ENCODE measurements at places on chromosomes 5 and 9.

DNA sequence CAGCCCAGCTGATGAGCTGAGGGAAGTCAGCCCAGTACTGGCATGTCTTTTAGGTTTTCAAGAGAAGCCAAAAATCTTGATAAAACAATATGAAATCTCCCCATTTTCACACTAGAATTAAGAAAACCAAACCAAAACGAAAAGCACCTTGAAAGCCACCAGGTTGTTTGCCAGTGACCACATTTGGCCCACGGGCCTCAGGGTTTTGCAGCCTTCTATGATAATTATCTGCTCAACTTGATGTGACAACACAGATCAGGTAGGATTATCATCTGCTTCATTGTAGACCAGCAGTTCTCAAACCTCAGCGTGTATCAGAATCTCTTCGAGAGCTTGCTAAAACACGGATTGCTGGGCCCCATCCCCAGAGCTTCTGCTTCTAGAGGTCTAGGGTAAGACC lies 101.4 kb downstream of the GALNT10 start:
- DNase-seq, result no peak

DNA sequence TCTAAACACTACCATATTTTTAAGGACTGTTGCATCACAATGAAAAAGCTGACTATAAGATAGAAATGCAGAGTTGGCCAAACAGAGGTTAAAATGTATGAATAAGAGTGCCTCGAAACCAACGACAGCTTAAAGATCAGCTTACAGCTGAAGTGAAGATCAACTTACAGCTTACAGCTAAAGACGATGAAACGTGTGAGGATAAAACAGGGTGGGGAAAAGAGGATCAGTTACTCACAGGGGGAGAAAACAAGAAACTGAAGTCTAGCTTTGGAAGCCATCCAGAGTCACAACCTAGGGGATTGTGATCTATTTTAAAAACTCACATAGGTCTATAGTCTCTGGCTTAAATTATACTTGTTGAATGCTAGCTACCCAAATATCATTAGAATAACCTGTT lies 220.0 kb downstream of the SNCAIP start:
- DNase-seq, result no peak

- DNase-seq, result no peak
Measured at GRCh38 chr5:68533571-68534084, 318.1 kb downstream of the PIK3R1 start.

DNA sequence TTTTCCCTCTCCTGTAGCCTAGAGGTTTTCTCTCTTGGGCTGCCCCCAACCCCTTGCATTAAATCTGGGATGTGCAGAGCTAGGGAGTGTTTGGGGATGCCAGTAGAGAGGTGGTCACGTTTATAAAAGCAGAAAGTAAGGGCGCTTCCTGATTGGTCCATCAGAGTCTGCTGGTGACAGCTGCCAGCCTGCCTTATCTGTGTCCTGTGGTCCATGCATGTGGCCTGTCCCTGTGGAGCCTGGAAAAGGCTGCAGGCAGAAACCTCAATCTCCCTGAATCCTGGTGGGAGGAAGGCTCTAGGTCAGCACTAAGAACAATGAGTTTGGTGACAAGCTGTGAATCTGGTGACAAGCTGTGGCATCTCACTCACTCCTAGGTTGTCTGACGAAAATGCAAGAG lies 42.2 kb downstream of the ARHGEF37 start:
- DNase-seq, result no peak

DNA sequence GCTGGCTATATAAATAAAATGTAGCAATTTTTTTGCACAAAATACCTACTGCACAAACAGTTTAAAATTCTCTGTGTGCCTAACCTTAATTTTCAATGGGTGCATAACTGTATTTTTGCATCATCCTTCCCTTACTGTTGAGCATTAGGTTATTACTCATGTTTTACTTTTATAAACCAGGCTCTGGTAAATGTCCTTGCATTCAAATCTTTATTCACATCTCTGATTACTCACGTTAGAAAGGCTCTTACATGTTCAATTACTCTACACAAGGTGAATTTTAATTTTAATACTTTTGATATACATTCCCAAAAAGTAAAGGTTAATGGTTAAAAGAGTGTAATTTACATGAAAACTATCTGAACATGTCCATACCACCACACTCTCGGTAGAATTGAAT lies 246.1 kb downstream of the PRELID2 start:
- no peak for DNase-seq

- DNase-seq, result no peak
Measured at GRCh38 chr9:98342098-98342819, 86.8 kb upstream of the TBC1D2 start.

DNA sequence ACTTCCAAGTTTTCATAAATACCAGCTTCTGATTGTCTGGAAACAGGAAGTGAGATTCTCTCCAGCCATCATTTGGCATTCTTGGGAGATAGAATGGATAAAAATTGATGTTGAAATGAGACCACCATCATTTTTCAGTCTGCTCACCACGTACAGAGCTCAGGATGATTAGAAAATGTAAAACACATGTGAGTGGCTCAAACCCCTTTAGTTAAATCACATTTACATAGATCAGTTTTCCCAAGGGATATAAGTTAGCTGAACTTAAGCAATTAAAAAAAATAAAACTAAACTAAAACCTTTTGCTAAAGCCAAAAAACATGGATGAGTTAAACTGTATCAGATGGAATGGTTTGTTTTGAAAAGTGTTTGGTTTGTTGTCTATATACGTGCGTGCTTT lies 37.1 kb upstream of the GDNF start:
- no peak for DNase-seq

GRCh38 chr5:9500193-9500592 lies 45.7 kb downstream of the SEMA5A start:
- no peak for DNase-seq

DNA sequence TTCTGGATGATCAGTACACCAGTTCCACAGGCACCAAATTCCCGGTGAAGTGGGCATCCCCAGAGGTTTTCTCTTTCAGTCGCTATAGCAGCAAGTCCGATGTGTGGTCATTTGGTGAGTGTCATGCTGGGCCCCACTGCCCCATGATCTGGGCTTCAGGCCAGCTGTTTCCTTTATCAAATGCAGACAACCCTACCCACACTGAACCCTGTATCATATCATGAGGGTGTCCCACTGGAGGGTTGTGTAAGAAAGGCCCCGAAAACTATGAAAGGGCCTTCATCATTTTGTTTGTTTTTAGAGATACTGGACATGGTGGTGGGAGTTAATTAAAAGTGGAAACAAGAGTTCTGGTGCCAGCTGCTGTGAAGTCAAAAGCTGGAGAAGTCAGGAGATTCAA lies 20.0 kb upstream of the CYFIP2 start:
- DNase-seq, result no peak

- no peak for DNase-seq
Measured at GRCh38 chr9:20597862-20598261, 24.4 kb downstream of the MLLT3 start.

GRCh38 chr5:157596487-157596886 lies 20.9 kb upstream of the ADAM19 start:
- DNase-seq, result no peak

DNA sequence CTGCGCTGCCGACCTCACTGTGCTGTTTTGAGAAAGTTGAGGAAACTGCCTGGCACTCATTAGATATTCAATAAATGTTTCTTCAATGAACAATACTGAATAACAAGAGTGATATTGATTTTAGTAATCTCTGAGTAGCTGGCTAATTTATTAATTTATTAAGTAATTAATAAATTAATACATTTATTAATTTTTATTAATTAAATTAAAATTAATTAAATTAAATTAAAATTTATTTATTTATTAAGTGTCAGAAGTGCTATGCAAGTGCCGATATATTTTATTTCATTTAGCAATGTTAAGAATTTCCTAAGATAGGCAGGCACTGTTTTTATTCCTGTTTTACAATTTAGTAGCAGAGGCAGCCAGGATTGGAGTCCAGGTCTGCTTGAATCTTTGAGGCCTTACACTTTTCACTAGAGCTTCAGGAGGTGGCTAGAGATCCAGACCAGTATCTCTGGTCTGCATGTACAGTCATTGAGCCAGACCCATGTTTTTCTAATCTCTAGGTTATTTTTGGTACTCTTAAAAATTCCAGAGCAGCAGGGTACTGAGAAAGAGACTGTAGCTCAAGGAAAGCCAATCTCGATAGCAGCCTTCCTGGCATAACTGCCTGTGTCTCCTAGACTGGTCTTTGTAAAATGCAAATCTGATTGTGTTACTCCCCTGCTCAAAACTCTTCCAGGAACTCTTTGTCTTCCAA lies 109.2 kb downstream of the ARHGEF28 start:
- DNase-seq, result no peak

- no peak for DNase-seq
Measured at GRCh38 chr9:115671963-115672305, 481.7 kb upstream of the PAPPA start.

GRCh38 chr5:45796959-45797553 lies 100.9 kb upstream of the HCN1 start:
- no peak for DNase-seq

GRCh38 chr5:89300426-89300970 lies 417.5 kb upstream of the MEF2C start:
- no peak for DNase-seq

GRCh38 chr5:102421647-102422046 lies 77.2 kb downstream of the SLCO6A1 start:
- no peak for DNase-seq

DNA sequence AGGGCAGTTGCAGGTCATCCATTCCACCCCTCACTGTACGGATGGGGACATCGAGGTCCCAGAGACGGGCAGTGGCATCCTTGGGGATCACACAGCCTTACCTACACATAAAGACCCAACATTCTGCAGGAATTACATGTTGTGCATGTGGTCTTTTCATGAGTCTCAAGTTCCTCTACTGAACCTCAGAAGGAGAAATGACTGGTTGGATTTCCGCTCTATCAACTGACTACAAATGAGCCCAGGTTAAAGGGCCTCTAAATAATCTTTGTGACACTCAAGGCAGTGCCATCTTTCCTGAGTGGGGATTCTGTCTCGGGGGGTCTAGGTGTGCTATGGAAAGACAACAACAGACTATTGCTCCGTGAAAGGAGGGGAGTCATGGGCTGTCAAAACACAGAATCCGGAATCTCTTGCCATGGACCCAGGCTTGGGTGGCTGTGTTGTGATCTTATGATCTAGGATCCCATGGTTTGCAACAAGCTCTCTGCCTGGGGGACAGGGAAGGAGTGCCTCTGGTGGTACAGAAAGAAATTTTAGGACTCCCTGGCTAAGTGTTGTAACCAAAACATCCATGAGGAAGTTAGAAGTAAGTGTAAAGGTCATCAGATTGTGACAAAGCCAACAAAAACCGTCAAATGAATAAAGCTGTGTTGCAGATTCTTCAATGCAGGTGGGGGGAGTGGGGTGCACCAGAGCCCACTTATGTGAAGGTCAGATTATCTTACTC lies 1.9 kb upstream of the SLC31A2 start:
- no peak for DNase-seq

DNA sequence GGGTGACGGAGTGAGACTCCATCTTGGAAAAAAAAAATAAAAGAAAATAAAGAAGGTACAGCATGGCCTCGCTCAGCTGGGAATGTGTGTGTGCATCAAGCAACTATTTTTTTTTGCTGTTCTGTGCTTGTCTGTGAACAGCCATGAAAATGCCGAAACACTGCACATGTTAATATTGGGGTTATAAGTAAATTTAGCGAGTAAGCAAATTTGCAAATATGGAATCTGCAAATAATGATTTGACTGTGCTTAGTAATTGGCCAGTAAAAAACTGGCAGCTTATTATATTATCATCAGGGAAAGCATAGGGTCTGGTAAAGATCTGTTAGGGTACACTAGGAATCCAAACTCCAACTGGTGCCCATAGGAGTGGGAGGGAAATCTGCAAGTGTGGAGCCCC lies 278.1 kb upstream of the KLF4 start:
- no peak for DNase-seq

- no peak for DNase-seq
Measured at GRCh38 chr9:98494852-98495251, 213.9 kb downstream of the GABBR2 start.

DNA sequence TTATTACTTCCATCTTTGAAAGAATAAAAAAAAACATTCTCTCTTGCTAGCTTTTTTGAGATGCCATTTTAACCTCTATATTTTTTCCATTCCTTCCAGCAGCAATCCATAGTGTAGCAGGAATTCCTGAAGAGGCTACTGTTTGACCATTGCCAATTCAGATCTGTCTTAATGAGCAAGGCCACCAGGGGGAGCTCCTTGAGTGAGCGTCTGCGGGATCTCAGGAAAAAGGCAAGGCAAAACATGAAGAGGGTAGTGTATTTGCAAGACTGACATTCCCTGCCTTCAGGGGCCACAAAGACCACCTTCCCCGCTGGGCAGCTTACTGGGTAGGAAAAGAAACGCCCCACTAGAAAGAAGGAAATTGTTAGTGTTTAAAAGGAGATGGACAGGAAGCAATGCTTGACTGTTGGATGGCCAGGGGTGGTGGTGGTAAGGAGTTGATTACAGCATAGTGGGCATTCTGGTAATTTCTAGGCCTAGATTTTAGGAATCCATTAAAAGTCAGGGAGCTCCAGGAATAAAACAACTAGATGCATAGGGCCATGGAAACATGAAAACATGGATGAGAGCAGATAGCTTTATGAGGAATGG lies 206.6 kb upstream of the HAPLN1 start:
- DNase-seq, result peak; percentile 6

DNA sequence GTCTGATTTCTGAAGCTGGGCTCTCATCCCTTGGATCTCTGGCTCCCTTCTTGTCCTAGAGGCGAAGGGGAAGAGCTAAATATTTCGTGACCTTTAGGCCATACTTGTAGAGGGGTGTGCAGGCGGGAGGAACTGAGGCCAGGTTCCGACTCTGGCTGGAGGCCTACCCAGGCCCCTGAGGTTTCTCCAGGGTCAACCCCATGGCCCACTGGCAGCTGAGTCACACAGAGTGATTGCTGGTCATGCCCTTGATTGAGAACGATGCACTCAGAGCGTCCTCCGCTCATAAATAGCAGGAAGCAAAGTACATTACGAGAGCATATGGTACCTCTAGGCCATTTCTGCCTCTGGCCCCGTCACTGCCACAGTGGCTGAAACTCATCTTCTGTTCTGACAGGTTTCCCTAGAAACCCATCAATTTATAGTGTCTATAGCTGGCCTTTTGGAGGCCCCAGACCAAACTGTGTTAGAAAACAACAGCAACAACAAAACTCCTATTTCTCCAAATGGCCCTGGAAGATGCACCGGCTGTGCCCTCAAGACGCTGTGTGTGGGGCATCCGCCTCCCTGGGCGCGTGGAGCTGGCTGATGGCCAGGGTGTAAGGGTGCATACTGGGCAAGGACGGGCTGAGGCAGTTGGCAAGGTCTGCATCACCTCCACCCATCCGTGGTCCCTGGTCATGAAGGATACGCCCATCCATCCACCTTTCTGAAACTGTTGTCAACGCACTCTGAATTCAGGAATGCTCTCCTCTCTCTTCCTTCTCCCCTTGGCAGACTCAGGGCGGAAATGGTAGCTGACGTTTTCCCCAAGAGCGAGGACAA lies 32.9 kb upstream of the FCN1 start:
- DNase-seq, result no peak

DNA sequence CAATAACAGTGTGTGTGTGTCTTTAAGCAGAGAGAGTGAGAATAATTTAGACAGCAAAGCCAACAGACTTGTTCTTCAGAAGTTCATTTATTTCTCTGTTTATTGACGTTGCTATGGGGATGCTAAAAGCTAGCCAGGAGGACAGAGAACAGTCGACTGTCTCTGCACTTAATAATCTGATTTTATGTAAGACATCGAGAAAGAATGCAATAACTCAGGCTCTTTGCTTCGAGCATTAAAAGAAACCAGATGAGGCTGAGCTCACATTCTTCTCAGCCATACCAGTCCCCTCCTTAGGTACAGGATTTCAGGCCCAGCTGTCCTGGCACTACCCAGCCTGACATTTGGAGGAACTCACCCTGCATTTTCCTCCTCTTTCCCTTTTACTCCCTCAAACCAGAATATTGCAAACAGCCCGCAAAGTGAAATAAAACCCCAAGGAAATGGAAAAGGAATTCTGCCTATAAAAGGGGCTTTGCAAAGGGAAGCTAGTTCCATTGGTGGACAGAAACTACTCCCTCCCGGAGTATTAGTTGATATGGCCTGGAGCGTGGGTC lies 44.5 kb upstream of the DPYSL3 start:
- DNase-seq, result no peak
